ENCODE measurements at places on chromosomes 6 and 20.

- DNase-seq, result no peak
Measured at GRCh38 chr6:166853371-166854325, 102.7 kb downstream of the RNASET2 start.

DNA sequence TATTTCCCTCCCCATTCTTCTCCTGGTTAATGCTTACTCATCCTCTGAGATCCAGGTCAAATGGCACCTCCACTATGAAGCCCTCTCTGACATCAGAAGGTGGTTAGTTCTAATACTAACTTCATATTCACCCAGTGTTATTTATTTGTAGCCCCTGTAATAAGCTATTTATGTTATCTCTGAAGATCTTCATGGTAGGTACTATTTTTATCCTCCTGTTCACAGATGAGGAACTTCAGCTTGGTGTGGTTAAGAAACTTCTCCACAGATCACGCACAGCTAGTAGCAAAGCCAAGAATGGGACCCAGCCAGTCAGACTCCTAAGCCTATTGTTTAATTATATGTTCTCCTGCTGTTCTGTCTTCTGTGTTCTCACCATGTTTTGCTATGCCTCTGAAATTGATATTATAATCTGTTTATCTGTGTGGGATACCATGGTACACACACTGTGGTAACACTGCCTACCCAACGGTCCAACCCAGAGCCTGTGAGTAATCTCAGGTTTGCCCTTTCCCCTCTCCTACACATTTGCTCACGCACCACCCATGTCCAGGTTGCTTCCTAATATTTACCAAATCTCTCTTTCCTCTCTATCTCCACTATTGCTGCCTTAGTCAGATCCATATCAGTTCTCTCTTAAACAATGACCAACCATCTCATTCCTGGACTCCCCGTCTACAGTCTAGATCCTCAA is 98.4 kb downstream of the IPCEF1 start:
- DNase-seq, result no peak

DNA sequence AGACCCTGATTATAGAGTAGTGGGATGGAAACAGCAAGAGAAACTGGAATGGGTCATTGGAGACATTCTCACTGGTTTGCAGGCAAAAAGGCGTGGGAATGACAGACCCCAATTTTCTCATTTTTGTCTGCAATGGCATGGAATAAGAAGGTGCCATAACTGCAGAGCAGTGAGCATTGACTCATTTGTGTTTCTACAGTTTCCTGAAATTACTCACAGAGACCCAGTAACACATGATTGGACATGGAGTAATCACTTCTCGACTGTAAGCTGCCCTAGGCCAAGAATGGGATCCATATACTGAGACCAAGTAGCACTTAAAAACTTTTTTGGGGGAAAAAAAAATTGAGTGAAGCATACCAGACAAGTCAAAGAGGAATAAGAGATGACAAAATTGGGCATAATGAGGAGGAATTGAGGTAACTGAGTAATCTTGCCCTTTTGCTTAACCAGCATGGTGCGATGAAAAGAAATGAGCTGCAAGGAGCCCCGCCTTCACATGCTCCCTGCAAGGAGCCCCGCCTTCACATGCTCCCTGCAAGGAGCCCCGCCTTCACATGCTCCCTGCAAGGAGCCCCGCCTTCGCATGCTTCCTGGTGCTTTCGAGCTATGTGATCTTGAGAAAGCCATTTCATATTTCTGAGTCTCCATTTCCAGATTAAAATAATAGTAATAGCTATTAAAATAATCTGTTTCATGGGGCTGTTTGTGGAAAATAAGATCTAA is 44.1 kb downstream of the NHSL1 start:
- peak; percentile 75 for DNase-seq

DNA sequence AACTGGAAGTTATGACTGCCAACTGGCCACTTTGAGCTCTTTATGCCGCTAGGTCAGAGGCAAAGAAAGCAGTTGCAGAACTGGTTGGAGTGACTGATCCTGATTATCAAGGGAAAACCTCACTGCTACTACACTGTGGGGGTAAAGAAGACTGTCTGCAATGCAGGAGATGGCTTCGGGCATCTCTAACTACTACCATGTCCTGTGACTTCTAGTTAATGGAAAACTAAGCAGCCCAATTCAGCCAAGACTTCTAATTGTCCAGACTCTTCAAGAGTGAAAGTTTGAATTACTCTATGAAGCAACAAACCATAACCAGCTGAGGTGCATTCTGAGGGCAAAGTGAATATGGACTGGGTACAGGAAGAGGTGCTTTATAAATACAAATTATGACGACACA is 773.6 kb upstream of the SLC35B3 start:
- DNase-seq, result no peak

All from small intestine (tissue), 16 donors.